ENCODE measurements at places on chromosomes 13 and 19.
A peak's percentile ranks its signal among the peaks of the same experiment; 100 is the strongest.

- no peak for DNase-seq
These were observed 1.9 kb downstream of the IRF2BP1 start for GRCh38 chr19:45883881-45884681.

GRCh38 chr19:39328046-39328705, 7.5 kb upstream of the LRFN1 start:
- DNase-seq = peak; percentile 17

- no peak for DNase-seq
These were observed 2.3 kb upstream of the UHRF1 start for GRCh38 chr19:4906963-4907362.

- no peak for DNase-seq
These were observed 630.9 kb upstream of the PCDH20 start for GRCh38 chr13:62046512-62046911.

- DNase-seq = no peak
These were observed 10.7 kb upstream of the FLT1 start for GRCh38 chr13:28505543-28506135.

GRCh38 chr19:12792051-12792852, 966 bp downstream of the JUNB start:
- no peak for DNase-seq

DNA sequence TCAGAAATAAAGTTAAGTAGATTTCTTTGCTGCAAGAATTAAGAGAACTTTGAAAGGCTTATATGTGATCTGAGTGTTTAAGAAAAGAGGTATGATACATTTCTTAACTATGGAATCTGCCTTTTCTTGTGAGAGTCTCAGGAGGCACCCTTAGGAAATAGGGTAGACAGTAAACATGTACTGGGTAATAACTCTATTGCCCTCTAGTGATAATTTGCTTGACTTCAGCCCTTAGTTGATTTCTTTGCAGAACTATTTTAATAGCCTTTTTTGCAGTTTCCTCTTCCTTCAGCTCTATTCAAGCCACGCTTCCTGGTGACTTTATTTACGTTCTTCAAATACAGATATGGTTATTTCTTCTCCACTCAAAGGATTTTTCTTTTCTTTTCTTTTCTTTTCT, 37.0 kb upstream of the CCNA1 start:
- no peak for DNase-seq

- DNase-seq = no peak
These were observed 47.6 kb upstream of the MAP3K10 start for GRCh38 chr19:40143612-40144011.

GRCh38 chr13:94272038-94272437, 207.4 kb downstream of the DCT start:
- no peak for DNase-seq

GRCh38 chr19:40836754-40837429, 13.4 kb downstream of the CYP2A6 start:
- DNase-seq = no peak

DNA sequence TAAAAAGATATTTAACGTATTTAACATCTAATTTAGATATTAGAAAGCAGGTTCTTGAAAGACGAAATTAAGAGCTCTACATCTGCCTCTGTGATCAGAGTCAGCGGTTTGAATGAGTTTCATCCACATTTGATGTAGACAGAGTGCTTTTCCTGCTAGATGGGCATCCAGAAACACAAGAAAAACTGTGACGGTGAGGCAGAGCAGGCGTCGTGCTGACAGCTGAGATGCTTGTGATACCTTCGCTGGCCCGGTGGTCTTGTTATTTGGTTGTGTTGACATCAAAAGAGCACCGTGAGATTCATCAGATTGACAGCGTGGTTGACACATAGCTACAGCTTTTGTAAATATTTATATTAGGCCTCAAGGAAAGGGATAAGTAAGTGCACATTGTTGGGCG, 399.1 kb downstream of the GPC5 start:
- DNase-seq = no peak

- peak; percentile 65 for DNase-seq
These were observed 121.8 kb upstream of the VSTM2B start for GRCh38 chr19:29404015-29404414.

GRCh38 chr13:30257468-30258099, 49.8 kb downstream of the KATNAL1 start:
- no peak for DNase-seq

- DNase-seq = no peak
These were observed 4.7 kb upstream of the KBTBD7 start for GRCh38 chr13:41199079-41199478.

- DNase-seq = no peak
These were observed 77.8 kb downstream of the INSR start for GRCh38 chr19:7216373-7216902.

- no peak for DNase-seq
These were observed 9.2 kb downstream of the SHD start for GRCh38 chr19:4288091-4288777.

GRCh38 chr19:7115721-7116120, 46.2 kb downstream of the ZNF557 start:
- no peak for DNase-seq

GRCh38 chr19:5292822-5293611, 47.6 kb downstream of the PTPRS start:
- no peak for DNase-seq

GRCh38 chr19:12229990-12230389, 64.7 kb downstream of the ZNF44 start:
- DNase-seq = no peak

DNA sequence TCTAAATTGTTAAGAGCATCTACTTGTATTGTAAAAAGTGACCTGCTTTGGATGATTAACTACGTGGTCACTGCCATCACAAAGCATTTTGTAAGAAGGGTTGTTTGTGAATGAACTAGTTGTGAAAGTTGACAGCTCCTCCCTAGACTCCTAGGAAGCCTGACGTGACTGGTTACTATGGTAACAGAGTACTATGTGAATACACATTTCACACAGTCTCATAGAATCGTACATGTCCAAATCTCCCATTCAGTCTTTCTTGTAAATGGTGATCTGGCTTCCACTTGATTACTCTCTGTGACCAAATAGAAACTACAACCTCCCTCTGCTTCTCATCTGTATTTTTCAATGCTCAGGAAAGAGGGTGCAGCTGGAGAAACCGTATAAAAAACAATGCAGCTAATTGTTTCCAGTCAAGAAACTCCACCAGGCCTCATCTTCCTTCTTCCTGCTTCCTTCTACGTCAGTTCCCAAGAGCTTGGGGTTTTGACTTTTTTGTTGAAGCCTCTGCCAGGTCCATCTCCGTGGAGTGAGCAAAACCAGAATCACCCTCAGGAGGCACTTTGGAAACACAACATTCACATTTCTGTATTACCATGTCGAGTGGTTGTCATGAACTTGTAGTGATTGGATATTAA, 83.4 kb downstream of the GPC6 start:
- no peak for DNase-seq

DNA sequence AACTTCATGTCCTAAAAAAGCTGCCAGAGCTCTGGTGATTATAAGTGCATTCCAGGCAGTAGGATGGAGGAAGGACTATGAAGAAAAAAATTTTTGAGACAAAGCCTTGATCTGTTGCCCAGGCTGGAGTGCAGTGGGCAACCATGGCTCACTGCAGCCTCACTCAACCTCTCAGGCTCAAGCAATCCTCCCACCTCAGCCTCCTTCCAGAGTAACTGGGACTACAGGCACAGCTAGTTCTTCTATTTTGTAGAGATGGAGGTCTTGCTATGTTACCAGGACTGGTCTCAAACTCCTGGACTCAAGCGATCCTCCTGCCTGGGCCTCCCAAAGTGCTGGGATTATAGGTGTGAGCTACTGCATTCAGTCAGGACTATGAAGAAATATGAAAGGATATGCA, 161.2 kb downstream of the IRS2 start:
- DNase-seq = no peak

DNA sequence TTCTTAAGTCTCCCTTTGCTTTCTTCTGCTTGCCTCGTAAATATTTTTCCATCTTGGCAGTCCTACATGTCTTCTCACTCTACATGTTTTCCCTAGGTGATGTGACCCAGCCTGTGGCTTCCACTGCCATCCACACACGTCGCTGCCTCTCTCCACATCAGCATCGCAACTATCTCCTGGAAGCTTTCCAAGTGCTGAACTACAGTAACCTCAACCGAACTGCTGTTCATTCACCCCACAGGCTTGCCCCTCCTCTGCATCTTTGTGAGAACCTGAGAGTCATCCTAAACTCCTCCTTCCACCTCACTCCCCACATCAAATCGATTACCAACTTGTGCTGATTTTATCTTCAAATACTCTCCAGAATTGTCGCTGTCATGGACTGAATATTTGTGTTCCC, 41.2 kb upstream of the USPL1 start:
- DNase-seq = no peak

DNA sequence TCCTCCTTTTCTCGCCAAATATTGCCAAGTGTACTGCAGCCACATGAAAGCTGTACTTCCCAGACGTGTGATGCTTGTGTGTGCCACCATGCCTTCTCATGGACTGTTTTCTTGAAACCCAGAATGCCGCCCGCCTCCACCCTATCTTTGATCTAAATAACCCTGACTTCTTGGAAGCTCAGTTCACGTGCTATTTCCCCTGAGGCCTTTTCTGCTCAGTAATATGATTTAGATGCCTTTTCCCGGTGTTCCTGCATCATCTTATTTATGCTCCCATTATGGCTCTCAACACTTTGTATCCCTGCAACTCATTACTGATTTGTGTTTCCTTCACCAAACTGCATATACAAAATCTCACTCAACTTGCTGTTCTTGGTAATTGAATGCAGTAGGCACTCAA, 116.1 kb downstream of the USP12 start:
- DNase-seq = no peak

DNA sequence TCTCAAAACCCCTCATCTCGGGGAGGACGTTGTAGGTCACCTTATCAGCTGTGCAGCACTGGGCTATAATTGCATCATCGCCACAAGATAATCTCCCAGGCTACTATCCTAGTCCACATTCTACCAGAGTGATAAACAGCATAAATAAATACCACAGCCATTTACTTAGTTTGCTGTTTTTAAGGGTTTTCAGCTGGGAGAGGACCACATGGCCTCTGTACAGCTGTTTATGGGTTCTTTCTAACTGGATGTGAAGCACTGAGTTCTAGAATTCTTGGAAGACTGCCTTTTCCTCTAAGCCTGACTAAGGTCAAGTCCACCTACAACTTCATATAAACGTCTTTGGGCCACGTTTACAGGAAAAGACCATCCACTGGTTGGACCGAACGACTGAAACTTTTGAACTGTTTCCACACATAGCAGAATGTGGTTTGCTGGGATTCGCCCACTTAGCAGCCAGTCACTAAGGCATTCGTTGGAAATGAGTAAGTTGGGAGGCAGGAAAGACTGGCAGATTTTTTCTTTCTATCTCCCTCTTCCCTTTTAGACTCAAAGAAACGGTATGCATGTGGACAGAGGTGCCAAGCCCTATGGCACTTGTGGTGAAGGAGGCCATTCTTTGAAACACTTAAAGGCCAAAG, 752.5 kb upstream of the SGCG start:
- DNase-seq = no peak

DNA sequence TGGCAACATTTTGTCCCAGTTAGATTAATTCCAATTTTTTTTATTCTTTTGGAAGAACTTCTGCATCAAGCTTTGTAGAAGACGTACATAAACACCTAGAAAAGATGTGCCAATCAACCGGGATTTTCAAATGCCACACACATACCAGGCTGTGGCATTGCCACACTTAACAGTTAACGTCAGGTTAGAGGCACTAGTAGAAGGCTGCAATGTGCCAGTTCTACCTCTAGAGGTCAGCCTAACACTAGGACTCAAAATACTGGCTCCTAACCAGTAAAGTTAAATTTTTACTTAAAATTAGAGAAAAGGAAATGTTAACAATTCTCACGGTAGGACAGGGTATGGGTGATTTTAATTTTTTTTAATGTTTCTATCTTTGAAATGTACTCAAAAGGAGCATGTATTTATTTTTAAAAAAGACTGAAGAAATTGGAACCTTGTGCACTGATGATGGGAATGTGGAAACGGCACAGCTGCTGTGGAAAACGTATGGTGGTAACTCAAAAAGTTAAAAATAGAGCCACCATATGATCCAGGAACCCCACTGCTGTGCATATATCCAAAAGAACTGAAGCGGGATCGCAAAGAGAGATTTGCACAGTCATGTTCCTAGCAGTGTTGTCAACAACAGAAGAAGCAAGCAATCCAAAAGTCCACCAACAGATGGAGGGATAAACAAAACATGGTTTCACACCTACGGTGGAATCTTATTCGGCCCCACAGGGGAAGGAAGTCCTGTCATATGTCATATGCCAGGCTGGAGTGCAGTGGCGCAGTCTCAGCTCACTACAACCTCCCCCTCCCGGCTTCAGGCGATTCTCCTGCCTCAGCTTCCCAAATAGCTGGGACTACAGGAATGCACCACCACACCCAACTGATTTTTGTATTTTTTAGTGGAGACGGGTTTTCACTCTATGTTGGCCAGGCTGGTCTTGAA, 30.3 kb downstream of the CRYL1 start:
- no peak for DNase-seq

DNA sequence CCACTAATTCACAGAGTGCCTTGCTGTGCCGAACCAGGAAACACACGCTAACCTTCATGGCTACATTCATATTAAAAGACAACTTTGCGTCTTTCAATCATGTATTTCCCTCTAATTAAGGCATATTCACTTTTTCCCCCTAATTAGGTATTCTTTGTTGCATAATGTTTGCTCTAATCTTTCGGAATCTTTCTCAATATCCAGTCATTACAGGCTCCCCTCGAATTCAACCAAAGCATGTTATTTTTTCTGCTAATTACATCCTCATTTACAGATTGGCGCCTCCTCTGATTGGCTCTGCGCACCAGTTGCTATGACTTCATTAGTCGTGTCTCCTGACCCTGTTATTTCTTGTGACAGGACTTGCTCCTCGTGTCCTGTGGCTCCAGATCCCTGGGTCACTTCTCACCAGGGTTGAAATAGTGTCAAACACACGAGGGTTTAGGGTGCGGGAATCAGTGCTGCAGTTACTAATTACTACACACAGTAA, 226.7 kb upstream of the TSHZ3 start:
- no peak for DNase-seq

DNA sequence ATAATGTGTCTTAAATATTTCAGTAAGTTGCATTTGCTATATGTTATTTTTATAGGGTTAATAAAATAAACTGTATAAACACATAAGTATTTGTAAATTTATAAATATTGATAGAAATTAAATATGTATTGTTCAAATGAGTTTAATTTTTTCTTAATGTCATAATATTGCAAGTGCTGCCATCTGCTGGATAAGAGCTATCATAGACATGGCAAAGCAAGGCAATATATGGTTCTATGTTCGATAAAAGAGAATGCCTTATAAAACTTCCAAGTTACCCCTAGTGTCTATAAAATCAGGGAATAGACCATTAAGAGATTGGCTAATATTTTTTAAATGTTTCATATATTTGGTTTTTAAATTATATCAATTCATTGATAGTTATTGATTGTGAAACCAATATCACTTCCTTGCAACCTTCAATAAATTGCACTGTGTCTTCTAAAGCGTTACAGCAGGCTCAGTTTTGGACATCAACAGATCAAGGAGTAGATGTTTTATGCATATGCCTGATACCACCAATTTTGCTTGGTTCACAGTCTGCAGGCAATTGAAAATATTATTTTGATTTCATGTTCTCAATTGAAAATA, 29.0 kb upstream of the SLITRK6 start:
- no peak for DNase-seq

All from NCI-H1417 treated with DMSO at 0.1 percent for 48 hours (cell line).